ENCODE measurements at places on chromosomes 7 and 10. TPM values are rescaled to one million over a fixed set of nuclear protein-coding genes. Genes with fewer than 3 reads are reported as not detected.

- H3K27ac ChIP-seq: peak overlapping the region; percentile 98
- H3K4me3 ChIP-seq: peak overlapping the region; percentile 78
- no peak for DNase-seq
- H3K27me3 ChIP-seq: no peaks in the 10 kb centered on the region
- no peaks in the 10 kb centered on the region for H3K36me3 ChIP-seq
- no peaks in the 10 kb centered on the region for H3K4me1 ChIP-seq
These were observed 1.4 kb downstream of the CHST3 start for GRCh38 chr10:71965623-71966022.

- no peak overlapping the region for H3K27ac ChIP-seq
- no peaks in the 10 kb centered on the region for H3K4me1 ChIP-seq
- H3K36me3 ChIP-seq: no peaks in the 10 kb centered on the region
- no peak overlapping the region for H3K4me3 ChIP-seq
- no peak for DNase-seq
- no peaks in the 10 kb centered on the region for H3K27me3 ChIP-seq
These were observed 205.6 kb downstream of the DYNC1I1 start for GRCh38 chr7:95977994-95978393.

DNA sequence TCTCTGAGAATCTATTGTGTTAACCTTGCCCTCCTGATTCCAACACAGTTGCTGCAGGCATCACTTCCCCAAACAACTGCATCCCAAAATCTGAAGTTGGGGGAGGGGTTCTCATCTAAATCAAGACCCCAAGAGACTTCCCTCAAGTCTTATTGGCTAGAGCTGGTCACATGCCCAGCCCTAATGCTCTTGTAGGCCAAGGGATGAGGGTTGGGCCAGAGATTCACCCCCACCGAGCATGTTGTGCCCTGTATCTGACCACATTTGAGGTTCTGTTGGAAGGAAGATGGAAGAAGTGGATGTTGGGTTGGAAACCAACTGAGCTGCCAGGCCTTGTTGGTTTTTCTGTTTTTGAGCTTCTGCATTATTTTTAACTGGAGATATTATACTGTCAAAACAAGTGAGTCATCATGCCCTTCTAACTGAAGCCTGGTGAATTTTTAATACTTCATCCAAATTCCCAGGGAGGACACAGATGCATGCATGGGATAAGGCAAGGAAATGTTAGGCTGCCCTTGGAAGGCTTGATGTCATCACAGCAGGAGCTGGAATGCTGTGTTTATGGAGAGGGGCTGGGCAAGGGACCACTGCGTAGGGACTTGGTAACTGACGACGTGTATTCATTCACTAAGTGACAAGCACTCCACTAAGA, 68.6 kb upstream of the CACUL1 start:
- H3K36me3 ChIP-seq: no peaks in the 10 kb centered on the region
- no peak for DNase-seq
- H3K27me3 ChIP-seq: no peaks in the 10 kb centered on the region
- no peak overlapping the region for H3K27ac ChIP-seq

GRCh38 chr7:115825456-115826115, 205.0 kb downstream of the TFEC start:
- H3K36me3 ChIP-seq: no peaks in the 10 kb centered on the region
- no peaks in the 10 kb centered on the region for H3K4me1 ChIP-seq
- no peak overlapping the region for H3K4me3 ChIP-seq
- H3K27ac ChIP-seq: no peak overlapping the region
- H3K27me3 ChIP-seq: no peaks in the 10 kb centered on the region
- DNase-seq: no peak

DNA sequence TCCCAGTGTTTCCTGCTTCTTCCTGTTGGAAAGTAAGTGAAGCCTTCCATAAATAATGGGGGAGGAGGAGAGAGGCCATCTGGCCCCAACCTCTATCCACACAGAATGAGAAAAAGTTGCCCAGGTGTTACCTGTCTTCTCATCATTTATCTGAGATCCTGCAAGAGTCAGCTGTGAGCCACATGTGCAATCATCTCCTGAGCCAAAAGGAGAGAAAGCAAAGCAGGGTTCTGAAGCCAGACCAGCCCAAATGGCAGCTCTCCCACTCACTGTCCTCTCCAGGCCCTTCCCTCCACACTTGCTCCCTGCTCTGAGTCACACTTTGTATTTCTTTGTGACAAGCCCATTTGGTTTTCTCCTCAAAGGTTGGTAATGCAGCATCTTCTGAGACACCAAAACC, 65.9 kb downstream of the FAM204A start:
- no peaks in the 10 kb centered on the region for H3K4me1 ChIP-seq
- H3K36me3 ChIP-seq: no peaks in the 10 kb centered on the region
- no peaks in the 10 kb centered on the region for H3K27me3 ChIP-seq
- H3K4me3 ChIP-seq: no peak overlapping the region
- DNase-seq: no peak

GRCh38 chr10:62083412-62084267, 182.1 kb downstream of the ARID5B start:
- DNase-seq: no peak
- peaks cover 5% of the 10 kb centered on the region for H3K4me1 ChIP-seq
- peaks cover 36% of the 10 kb centered on the region for H3K36me3 ChIP-seq

GRCh38 chr10:51935341-51935740, 235.9 kb upstream of the CSTF2T start:
- H3K36me3 ChIP-seq: no peaks in the 10 kb centered on the region
- no peak overlapping the region for H3K27ac ChIP-seq
- DNase-seq: no peak

- no peak overlapping the region for H3K27ac ChIP-seq
- no peaks in the 10 kb centered on the region for H3K27me3 ChIP-seq
- no peak for DNase-seq
- no peaks in the 10 kb centered on the region for H3K36me3 ChIP-seq
- H3K4me3 ChIP-seq: no peak overlapping the region
These were observed 176.3 kb downstream of the GRID1 start for GRCh38 chr10:86190291-86190690.

- H3K27me3 ChIP-seq: no peaks in the 10 kb centered on the region
- H3K36me3 ChIP-seq: no peaks in the 10 kb centered on the region
- H3K4me3 ChIP-seq: no peak overlapping the region
These were observed 153.4 kb downstream of the MLLT10 start for GRCh38 chr10:21687266-21688008.

DNA sequence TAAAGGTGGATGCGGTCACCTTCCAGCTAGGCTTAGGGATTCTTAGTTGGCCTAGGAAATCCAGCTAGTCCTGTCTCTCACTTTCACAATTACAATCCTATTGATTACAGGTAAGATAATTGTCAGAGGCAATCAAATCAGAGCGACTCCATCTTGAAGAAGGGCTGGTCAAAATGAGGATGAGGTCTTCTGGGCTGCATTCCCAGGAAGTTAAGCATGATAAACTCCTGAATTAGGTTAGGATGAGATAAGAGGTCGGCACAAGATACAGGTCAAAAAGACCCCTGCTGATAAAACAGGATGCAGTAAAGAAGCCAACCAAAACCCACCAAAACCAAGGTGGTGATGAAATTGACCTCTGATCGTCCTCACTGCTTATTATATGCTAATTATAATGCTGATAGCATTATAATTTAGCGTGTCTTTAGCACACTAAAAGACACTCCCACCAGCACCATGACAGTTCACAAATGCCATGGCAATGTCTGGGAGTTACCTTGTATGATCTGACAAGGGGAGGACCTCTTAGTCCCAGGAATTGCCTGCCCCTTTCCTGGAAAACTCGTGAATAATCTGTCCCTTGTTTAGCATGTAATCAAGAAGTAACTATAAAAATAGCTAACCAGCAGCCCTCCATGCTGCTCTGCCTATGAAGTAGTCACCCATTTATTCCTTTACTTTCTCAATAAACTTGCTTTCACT, 237.6 kb downstream of the CCSER2 start:
- no peak for DNase-seq
- H3K36me3 ChIP-seq: no peaks in the 10 kb centered on the region
- H3K27ac ChIP-seq: no peak overlapping the region
- H3K4me3 ChIP-seq: no peak overlapping the region

DNA sequence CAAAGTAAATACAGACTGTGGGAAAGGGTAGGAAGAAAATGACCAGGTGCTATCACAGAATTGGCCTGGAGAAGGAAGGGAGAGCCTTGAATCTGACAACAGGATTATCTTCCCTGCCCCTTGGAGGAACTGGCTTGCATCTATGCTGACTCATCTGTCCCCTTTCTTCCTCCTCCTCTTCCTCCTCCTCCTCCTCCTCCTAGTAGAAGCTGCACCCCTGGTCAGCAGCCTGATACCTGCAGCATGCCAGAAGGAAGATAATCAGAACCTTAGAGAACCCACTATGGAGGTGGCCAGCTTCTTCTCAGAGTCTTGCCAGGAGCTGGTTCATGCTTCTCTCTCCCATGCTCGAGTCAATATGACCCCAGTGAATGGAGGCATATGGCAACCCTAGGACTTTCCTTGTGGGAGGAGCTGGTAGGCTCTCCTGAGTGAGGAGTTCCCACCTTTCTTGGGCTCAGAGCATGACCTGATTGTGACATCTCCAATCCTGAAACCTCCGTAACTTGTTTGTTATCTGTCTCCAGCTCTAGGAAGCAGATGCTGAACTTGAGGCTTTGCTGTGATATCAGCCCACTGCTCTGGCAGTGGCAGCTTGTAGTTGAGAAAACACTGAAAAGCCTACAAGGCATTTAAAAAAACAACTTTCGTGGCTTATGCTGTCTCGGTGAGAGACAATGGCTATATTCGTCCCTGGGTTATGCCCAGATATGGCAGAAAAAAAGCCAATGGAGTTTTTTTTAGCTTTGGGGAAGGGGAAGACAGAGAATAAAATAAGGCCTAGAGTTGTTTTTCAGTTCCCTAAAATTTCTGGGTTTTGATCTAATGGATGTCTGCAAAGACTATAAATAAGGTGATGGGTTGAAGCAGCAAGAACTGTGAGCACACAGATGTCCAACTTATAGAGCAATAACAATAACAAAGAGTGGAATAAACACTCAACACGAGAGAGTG, 60.6 kb downstream of the CDHR3 start:
- H3K4me3 ChIP-seq: no peak overlapping the region
- H3K27ac ChIP-seq: no peak overlapping the region
- H3K4me1 ChIP-seq: no peaks in the 10 kb centered on the region

DNA sequence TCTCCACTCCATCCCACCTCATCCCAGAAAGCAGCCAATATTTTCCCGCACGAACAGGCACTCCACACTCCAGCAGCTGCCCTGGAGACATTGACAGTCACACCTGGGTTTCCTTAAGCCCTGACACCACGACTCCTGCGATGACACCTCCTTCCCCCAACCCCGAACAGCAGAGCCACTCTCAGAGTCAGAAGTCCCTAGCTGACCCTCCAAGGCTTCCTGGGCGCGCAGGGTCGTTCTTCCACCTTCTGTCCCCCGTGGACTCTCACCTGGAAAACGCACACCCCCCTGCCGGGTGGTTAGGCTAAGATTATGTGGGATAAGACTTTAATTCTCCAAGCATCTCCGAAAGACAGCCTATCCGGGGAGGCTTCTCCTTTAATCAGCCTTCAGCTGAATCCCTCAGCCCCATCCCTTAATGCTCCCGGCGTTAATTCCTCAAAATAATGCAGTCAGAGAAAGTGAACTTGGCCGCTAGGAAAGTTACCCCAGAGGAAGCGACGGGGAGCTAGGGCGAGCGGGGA, 1.1 kb downstream of the DENND11 start:
- H3K4me3 ChIP-seq: peak overlapping the region; percentile 93
- no peak for DNase-seq
- peak overlapping the region; percentile 82 for H3K27ac ChIP-seq
- H3K27me3 ChIP-seq: no peaks in the 10 kb centered on the region
- H3K4me1 ChIP-seq: peaks cover 52% of the 10 kb centered on the region
- H3K36me3 ChIP-seq: no peaks in the 10 kb centered on the region

DNA sequence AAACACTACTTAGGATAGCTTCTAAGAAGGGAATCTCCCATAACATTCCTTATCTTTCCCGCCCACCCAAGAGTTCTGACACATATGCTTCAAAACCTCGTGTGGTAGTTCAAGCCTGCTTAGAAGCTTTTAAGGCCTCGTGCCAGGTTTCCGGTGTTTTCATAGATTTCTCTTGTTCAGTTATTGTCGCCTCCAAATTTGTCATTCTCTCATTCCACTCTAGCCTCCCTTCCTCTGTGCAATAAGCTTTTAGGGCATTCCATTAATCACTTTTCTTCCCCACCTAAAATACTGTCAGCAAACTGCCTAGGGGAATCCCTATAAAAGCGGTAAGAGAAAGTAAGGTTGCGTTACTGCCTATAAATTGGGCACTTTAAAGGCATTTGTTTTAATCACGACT, 718 bp upstream of the BPGM start:
- H3K27ac ChIP-seq: peak overlapping the region; percentile 97
- no peaks in the 10 kb centered on the region for H3K36me3 ChIP-seq
- H3K4me1 ChIP-seq: peaks cover 4% of the 10 kb centered on the region
- H3K4me3 ChIP-seq: peak overlapping the region; percentile 70
- no peaks in the 10 kb centered on the region for H3K27me3 ChIP-seq

DNA sequence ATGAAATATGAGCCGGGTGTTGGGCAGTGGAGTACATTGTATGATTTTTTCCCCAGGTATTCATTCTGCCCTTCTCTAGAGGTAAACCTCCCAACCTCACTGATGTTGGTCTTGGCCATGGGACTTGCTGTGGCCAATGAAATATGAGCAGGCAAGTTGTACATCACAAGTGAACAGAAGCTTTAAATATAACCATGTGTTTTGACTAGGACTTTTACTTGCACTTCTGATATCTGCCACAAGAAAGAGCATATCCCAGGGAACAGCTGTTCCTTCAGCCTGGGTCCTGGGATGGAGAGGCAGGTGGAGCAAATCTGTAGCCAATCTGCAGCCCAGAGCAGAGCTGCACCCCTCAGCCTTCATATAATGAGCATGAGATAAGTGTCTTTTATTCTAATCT, 109.8 kb upstream of the PALS2 start:
- no peak for DNase-seq
- no peaks in the 10 kb centered on the region for H3K4me1 ChIP-seq
- H3K36me3 ChIP-seq: no peaks in the 10 kb centered on the region

DNA sequence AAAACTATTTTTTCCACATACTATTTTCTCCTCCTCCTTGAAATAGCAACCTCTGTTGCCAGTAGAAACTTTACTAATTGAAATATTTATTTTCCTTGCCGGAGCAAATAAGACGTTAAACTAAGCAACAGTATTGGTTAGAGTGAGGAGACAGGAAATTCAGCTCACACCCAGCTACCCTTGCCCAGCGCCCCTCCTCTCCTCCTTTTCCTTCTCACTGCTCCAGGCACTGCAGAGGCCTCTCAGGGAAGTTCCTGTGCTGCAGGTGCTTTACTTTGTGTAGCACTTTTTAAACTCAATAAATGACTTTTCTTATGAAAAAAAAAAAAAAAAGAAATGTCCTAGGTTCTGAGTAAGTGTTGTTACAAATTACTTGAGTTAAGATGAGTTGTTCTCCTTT, 134.0 kb downstream of the SEMA3E start:
- no peaks in the 10 kb centered on the region for H3K27me3 ChIP-seq
- no peak overlapping the region for H3K27ac ChIP-seq
- H3K4me1 ChIP-seq: no peaks in the 10 kb centered on the region
- DNase-seq: no peak
- no peaks in the 10 kb centered on the region for H3K36me3 ChIP-seq

- H3K4me3 ChIP-seq: no peak overlapping the region
- no peak for DNase-seq
- H3K27ac ChIP-seq: no peak overlapping the region
- H3K27me3 ChIP-seq: no peaks in the 10 kb centered on the region
- peaks cover 46% of the 10 kb centered on the region for H3K4me1 ChIP-seq
These were observed 169.7 kb downstream of the ZNF438 start for GRCh38 chr10:30861976-30862375.

- H3K36me3 ChIP-seq: no peaks in the 10 kb centered on the region
- H3K27ac ChIP-seq: no peak overlapping the region
- no peaks in the 10 kb centered on the region for H3K27me3 ChIP-seq
- H3K4me1 ChIP-seq: no peaks in the 10 kb centered on the region
These were observed 42.4 kb upstream of the PRKAR2B start for GRCh38 chr7:107002126-107002525.

TMEM184A gene
- total RNA-seq: 2.5 TPM

C7orf33 gene
- total RNA-seq: not detected

ASAH2 gene
- not detected for total RNA-seq

NUDT5 gene
- total RNA-seq: 23.4 TPM

ARL4A gene
- total RNA-seq: 44.1 TPM

STK31 gene
- 0.98 TPM for total RNA-seq

CPA2 gene
- total RNA-seq: 2.2 TPM

PTPN20 gene
- 1.8 TPM for total RNA-seq
